Osteoblast (primary cell): ENCODE measurements at places on chromosomes 11 and 22. TPM values are rescaled to one million over a fixed set of nuclear protein-coding genes. Genes with fewer than 3 reads are reported as not detected.
A peak's percentile ranks its signal among the peaks of the same experiment; 100 is the strongest.

- peak within 1 kb of the TSS; percentile 61 for H3K27ac ChIP-seq
- peak within 1 kb of the TSS; percentile 89 for H3K4me3 ChIP-seq
- no peaks in the 10 kb centered on the region for H3K36me3 ChIP-seq
- peaks cover 39% of the 10 kb centered on the region for H3K4me1 ChIP-seq
- no peaks in the 10 kb centered on the region for H3K27me3 ChIP-seq
These were observed at the start of gene OSBPL5 for GRCh38 chr11:3165152-3165705. Gene OSBPL5 (minus strand): TSS chr11:3165310. CDS start chr11:3129148, 36,162 bp downstream.

DNA sequence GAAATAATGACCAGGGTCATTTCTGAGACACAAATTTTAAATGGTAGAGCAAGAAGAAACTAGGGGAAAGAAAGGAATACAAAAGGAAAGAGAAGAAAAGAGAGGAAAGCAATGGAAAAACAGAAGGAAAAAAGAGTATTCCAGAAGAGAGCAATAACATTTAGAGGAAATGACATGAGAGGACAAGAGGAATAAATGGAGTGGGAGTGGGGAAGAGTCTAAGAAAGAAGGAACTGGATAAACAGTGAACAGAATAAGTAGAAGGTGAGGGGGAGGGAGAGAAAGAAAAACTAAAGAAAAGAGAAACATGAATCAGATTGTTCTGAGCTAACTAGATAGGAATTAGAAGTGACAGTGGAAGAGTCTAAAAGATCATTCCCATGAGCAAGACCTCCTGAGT lies 28.4 kb downstream of the PRDM10 start:
- DNase-seq: no peak
- no peaks in the 10 kb centered on the region for H3K4me1 ChIP-seq
- H3K27me3 ChIP-seq: no peaks in the 10 kb centered on the region
- no peaks in the 10 kb centered on the region for H3K36me3 ChIP-seq

DNA sequence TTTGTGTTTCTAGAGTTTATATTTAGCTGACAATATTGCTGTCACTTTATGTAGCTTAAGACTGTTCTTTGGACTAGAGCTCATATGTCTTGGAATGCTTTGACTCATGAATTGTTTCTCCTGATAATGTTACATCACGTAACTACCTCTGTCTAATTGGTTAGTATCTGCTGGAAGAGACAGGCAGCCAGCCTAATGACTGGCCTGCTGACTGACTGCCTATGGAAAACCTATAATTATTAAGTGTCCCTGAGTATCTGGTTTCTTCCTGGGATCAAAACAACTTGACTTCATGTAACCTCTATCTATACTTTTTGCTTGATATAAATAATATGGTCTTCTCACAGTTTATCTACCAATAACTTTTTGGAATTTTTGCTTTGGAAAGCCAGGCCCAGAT lies 9.4 kb downstream of the SOX6 start:
- no peak for DNase-seq
- no peak overlapping the region for H3K27ac ChIP-seq
- H3K27me3 ChIP-seq: no peaks in the 10 kb centered on the region

DNA sequence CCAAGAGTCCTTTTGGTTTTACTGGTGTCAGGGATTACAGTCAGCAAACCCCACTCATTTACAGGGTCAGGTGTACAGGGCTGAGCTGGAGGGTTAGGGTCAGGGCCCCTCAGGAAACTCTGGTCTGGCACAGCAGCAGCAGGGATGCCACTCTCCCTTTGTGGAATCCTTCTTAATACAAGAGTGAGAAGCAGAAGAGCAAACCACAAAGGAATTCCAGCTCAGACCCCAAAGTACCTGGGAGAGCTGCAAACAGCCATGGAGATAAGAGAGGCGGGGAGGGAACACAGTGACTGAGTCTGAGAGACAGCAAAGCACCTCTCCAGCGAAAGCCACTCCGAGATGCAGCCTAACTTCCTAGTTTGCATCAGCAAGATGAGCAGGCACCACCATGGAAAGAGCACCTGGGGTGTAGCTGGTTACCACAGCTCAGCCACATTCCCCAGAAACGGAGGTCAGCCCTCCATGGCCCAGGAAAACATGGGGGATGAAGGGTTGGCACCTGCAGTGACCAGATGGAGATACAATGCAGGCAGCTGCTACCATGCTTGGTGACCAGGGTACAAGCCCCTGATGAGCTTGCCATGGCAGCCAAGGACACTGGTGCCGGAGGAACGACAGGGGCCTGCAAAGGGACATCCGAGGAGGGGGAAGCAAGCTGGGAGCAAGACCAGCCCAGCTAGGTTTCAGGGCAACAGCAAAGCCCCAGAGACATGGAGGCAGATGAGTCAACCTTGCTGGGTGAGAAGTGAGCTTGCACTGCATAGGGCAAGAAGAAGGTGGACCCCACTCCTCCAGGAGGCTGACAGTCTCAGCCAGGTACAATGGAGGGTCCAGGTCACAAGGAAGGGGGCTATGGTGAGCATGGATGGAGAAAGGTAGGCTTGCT lies 3.9 kb downstream of the BET1L start:
- H3K27ac ChIP-seq: no peak overlapping the region
- peak; percentile 85 for DNase-seq
- H3K27me3 ChIP-seq: no peaks in the 10 kb centered on the region
- peaks cover 12% of the 10 kb centered on the region for H3K4me1 ChIP-seq
- no peak overlapping the region for H3K4me3 ChIP-seq

DNA sequence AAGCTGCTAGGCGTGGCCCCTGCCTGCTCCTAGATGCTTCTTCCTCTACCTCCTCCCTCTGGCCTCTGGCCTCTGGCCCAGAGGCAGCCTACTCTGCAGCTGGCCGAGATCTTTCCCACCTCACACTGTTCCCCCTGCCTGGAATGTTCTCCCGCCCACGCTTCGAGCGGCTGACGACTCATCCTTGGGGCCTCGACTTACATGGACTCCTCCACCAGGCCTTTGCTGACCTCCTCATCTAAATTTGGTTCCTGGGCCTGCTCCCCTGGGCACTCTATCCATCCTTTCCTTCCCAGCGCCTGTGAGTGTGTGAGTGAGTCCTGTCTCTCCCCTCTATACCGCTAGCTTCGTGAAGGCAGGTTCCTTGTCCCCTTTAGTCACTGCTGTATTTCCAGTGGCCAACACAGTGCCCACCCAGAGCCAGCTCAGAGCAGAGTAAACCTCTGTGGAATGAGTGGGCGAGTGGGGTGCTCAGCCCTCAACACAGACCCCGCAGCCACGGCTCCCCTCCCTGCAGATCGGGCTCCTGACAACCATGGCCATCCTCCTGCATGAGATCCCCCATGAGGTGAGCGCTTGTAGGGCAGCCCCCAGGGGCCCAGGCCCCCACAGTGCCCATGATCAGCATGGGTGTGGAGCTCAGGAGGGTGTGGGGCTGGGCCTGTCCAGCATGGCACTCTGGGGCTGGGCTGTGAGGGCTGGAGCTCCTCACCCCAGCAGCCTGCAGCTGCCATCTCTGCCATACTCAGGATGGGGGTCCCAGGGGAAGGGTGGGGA lies 5.7 kb downstream of the SLC39A13 start:
- DNase-seq: peak; percentile 96
- peaks cover 60% of the 10 kb centered on the region for H3K36me3 ChIP-seq
- peak overlapping the region; percentile 1 for H3K4me3 ChIP-seq
- peaks cover 52% of the 10 kb centered on the region for H3K4me1 ChIP-seq

- H3K36me3 ChIP-seq: no peaks in the 10 kb centered on the region
- H3K27ac ChIP-seq: no peak overlapping the region
- H3K4me3 ChIP-seq: peak overlapping the region; percentile 60
- no peaks in the 10 kb centered on the region for H3K27me3 ChIP-seq
- no peak for DNase-seq
These were observed 3.6 kb downstream of the CHADL start for GRCh38 chr22:41237036-41237706.

DNA sequence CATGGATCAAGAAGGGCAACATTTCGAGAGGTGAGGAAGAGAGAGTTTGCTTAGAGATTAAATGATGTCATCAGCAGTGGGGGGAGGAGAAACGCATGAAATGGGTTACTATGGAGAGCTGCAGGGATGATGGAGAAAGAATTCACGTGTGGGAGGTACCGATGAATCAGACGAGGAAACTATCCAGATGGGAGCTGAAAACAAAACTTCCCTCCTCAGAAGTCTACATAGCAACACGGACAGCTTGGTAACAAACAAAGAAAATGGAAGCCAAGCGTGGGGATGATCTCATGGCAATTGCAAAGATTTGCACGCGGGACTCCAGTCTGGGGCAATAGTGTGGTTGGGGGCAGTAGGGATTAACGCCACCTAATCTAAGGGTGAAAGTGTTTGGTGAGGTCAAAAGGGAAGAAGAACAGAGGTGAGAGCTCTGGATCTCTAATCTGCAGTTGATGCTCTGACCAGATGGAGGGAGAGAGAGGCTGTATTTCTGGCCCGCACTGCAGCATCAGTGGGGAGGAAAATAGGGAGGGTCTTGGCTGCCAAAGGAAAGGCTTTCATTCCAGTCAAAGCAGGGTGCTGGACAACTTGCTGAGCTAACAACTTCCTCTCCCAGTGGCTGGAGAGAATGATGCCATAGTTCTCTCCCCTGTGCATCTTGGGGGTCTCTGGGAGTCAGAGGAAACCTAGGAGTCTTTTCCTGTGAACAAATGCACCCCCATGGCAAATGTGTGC lies 43.4 kb upstream of the CSNK2A3 start:
- peak; percentile 93 for DNase-seq
- peaks cover 23% of the 10 kb centered on the region for H3K4me1 ChIP-seq
- peak overlapping the region; percentile 89 for H3K27ac ChIP-seq
- no peaks in the 10 kb centered on the region for H3K36me3 ChIP-seq

- H3K4me1 ChIP-seq: peaks cover 9% of the 10 kb centered on the region
- no peaks in the 10 kb centered on the region for H3K27me3 ChIP-seq
- H3K36me3 ChIP-seq: no peaks in the 10 kb centered on the region
- no peak for DNase-seq
- no peak overlapping the region for H3K27ac ChIP-seq
- no peak overlapping the region for H3K4me3 ChIP-seq
These were observed 1065.3 kb downstream of the OPCML start for GRCh38 chr11:132466983-132467382.

DNA sequence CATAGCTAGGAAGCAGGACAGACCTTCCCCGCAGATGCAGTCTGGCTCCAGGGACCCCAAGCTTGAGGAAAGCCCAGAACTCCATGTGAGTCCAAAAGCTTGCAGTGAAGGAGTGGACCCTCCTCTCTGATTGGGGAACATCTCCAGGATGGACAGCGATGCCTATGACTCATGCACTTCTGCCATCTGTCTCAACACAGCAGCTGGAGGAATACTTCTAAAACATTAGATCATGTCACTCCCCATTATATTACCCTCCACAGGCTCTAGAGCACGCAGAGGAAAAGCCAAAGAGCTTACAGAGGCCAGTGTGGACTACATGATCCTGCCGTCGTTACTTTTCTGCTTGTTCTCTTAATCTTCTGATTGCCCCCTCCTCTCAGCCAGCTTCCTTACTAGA lies 605.7 kb downstream of the INSC start:
- no peak for DNase-seq
- no peak overlapping the region for H3K4me3 ChIP-seq
- H3K4me1 ChIP-seq: no peaks in the 10 kb centered on the region
- no peaks in the 10 kb centered on the region for H3K36me3 ChIP-seq
- peaks cover 5% of the 10 kb centered on the region for H3K27me3 ChIP-seq
- no peak overlapping the region for H3K27ac ChIP-seq

DNA sequence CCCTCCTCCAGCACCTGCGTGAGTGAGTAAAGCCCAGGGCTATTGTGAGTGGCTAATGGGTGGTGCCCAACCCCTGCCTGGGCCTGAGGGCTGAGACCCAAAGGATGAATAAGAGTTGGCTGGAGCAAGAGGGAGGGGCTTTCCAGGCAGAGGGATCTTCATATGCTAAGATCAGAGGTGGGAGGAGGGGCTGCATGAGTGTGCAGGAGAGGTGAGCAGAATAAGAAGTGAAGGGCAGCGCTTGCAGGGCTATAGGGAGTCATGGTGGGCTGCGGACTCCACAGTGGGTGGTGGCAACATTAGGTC lies 3.9 kb downstream of the EMID1 start:
- peaks cover 34% of the 10 kb centered on the region for H3K27me3 ChIP-seq
- no peak for DNase-seq
- no peaks in the 10 kb centered on the region for H3K36me3 ChIP-seq
- no peak overlapping the region for H3K27ac ChIP-seq

DNA sequence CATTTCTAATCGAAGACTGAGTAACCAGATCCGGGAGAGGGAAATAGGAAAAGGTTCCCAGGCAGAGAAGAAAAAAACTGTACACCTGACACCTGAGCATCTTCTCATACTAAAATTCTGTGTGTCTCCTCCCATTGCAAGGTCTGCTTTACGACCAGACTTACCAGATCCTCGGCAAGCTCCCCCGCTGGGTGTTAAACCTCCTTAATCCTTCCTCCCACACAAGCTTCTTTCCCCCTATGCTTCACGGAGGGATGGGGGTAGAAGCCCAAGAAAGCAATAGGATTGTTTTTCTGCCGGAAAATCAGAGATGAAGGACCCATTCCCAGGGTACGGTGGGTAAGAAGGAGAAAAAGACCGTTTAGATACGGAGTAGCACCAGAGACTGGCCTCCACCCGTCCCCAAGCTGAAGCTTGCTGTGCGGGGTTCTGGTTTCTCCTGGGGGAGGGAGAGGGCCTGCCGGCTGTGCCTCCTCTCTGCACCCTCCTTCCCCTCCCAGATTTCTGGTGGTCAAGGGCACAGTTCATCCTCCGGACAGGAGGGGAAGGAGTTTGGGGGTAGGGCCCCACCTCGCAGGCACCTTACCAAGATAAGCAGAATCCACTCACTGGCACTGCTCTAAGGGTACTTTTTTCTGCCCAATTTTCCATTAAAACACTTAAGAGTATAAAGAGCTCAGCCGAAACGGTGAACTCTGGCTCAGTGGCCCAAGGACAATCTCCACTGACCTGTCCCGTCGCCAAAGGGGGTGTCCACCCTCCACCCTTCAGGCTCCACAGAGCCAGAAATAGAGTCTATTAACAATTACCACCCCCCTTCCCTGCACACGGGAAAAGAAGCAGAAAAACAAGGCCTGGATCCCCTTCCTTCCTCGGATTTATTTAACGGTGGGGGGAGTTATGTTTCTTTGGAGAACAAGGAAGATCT lies 1.2 kb downstream of the TOB2 start:
- peak overlapping the region; percentile 98 for H3K27ac ChIP-seq
- no peaks in the 10 kb centered on the region for H3K27me3 ChIP-seq
- DNase-seq: no peak
- H3K36me3 ChIP-seq: peaks cover 16% of the 10 kb centered on the region
- H3K4me1 ChIP-seq: peaks cover 21% of the 10 kb centered on the region

GRCh38 chr22:22884010-22884887 lies 3.4 kb upstream of the IGLL5 start:
- no peaks in the 10 kb centered on the region for H3K27me3 ChIP-seq
- H3K36me3 ChIP-seq: no peaks in the 10 kb centered on the region
- H3K27ac ChIP-seq: no peak overlapping the region
- DNase-seq: peak; percentile 96

- DNase-seq: no peak
- H3K4me3 ChIP-seq: no peak overlapping the region
- H3K36me3 ChIP-seq: no peaks in the 10 kb centered on the region
- no peaks in the 10 kb centered on the region for H3K4me1 ChIP-seq
These were observed 561.0 kb downstream of the LUZP2 start for GRCh38 chr11:25057861-25058260.

GRCh38 chr11:68212421-68213134 lies 518 bp downstream of the KMT5B start:
- peak overlapping the region; percentile 90 for H3K4me3 ChIP-seq
- H3K36me3 ChIP-seq: no peaks in the 10 kb centered on the region
- peaks cover 4% of the 10 kb centered on the region for H3K27me3 ChIP-seq
- peak overlapping the region; percentile 7 for H3K27ac ChIP-seq
- peak; percentile 99 for DNase-seq
- peaks cover 16% of the 10 kb centered on the region for H3K4me1 ChIP-seq

C11orf87 gene
- 4.3 and 4.7 TPM in 2 replicates for total RNA-seq

ZC3H12C gene
- 9.1 and 10.5 TPM in 2 replicates for total RNA-seq

IGLL5 gene
- total RNA-seq: not detected in 2 replicates

WBP2NL gene
- total RNA-seq: under 0.01 and 0.72 TPM in 2 replicates

MS4A14 gene
- total RNA-seq: not detected in 2 replicates

WNT11 gene
- under 0.01 and 0.36 TPM in 2 replicates for total RNA-seq

CCDC89 gene
- total RNA-seq: 2.9 and 4.1 TPM in 2 replicates

CRYAB gene
- total RNA-seq: 54.3 and 55.4 TPM in 2 replicates

RAB3IL1 gene
- total RNA-seq: 15.9 and 20.3 TPM in 2 replicates

HYLS1 gene
- 5.8 and 6.8 TPM in 2 replicates for total RNA-seq

POU2AF2 gene
- total RNA-seq: not detected in 2 replicates
